ENCODE measurements at places on chromosomes 12 and 14. TPM values are rescaled to one million over a fixed set of nuclear protein-coding genes. Genes with fewer than 3 reads are reported as not detected.

DNA sequence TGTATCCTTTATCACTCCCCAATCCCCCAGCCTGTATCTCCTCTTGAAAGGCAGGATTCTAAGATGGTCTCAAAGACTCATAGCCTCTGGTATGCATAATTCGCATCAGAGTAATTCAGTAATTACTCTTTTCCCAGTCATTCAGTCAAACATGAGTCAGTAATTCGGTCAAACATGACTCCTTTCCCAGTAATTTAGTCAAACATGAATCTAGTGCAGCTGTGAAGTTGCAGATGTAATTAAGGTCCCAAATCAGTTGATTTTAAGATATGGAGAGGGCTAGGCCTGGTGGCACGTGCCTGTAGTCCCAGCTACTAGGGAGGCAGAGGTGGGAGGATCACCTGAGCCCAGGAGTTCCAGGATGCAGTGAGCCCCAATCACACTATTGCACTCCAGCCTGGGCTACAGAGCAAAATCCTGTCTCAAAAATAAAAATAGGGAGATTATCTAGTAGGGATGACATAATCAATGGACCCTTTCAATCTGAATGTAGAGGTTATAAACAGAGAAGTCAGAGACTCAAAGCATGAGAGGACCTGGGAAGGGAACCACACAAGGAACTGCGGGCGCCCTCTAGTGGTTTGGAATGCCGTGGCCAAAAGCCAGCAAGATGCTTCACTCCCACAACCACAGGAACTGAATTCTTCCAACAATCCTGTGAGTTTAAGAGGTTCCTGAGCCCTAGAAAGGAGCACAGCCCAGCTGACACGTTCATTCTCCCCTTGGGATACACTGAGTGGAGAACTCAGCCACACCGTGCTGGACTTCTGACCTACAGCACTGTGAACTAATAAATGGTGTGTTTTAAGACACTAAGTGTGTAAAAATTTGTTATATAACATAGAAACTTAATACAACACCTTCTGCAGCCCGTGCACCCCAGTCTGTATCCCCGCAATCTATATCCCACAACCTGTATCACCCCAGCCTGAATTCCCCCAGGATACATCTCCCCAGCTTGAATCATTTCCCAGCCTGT is 14.3 kb upstream of the ARMH4 start:
- DNase-seq, result peak; percentile 70

KCNMB4 gene
- 0.80 TPM for total RNA-seq

GRCh38 chr14:25350802-25351201 is 300.9 kb upstream of the STXBP6 start:
- DNase-seq, result no peak

CD9 gene
- 13.8 TPM for total RNA-seq

DNA sequence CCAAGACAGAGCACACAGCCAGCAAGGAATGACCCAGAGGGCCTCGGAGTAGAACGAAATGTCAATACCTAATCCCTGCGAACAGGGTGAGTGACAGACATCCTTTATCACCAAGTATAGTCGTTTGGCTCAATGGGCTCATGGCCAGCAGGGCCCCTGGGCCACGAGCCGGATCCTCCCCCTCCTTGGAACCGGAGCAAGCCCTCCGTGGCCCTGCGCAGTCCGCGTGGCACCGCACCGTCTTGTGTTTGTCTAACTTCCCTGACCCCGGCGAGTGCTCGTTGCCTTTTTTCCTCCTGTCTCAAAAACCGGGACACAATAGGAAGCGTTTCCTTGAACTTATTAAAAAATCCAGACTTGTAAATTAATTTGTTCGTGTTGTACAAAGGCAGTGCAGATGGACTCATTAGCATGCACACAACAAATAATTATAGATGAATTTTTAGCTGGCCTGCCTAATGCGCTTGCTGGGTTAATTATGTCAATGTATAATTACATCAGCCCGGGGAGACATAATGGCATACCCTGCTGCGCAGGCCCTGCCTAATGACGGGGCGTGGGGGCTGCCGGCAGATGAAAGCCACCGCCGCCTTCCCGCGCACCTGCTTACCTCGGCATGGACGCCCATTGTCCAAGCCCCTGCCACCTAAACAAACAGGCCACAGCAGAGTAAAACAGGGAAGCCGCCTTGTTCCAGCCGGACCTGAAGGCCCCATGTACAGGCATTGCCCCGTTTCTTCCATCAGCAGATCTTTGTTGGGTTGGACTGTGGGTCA is 81.6 kb downstream of the PHETA1 start:
- no peak for DNase-seq

GRCh38 chr12:130266751-130267150 is 70.9 kb upstream of the PIWIL1 start:
- DNase-seq, result no peak

DNA sequence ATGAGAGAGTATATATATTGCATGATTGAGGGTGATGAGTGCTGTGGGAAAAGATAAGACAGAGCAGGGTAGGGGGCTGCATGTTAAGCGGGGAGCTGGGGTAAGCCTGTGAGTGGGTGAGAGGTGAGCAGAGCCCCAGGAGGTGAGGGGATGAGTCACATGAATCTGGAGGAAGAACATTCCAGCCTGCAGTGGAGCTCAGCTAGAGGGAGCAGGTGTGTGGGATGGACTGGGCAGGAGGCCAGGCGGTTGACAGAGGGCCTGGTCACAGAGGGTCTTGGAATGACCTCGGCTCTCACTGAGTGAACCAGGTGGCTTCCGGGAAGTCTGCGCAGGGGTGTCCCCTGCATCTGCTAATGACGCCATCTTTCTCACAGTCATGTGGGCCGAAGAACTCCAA is 44.4 kb downstream of the GIT2 start:
- DNase-seq, result no peak

Data from B cell (primary cell).